ENCODE measurements at places on chromosomes 3 and 15.

GRCh38 chr15:89114990-89115389 is 26.7 kb downstream of the ABHD2 start:
- DNase-seq: peak; percentile 24

GRCh38 chr15:27272427-27272826 is 301.4 kb downstream of the GABRG3 start:
- DNase-seq: no peak

DNA sequence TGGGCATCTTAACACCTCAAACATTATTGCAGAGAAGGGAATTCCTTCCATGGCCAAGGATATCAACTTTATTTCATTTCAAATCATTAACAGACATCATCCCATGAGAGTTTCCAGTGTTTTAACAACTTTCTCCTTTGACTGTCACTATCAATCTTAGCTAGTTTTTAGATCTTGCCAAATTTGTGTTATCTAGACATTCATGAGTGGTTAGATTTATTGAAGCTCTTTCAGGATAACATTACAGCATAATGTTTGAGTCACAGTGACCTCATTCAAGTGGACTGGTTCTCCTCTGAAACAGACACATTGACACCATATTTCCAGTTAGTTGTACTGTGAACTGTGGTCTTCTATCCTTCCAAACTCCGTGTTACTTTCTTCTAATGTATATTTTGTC is 8.6 kb upstream of the TNFAIP8L3 start:
- DNase-seq: no peak

DNA sequence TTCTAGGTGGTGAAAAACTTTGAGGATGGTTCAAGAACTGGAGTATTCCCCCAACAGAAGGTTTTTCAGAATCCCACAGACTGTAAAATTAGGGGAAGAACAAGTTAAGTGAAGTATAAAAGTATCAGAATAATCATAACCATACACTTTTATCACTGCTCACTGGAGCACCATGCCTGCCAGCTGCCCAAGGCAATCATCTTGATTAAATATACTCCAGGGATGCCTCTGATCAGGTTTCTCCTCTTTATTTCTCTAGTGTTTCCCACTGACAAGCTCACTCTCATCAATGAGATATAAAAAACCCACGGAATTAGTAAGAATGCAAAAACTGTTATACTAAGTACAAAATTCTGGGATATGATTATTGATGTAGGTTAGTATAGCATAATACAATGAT is 108.0 kb downstream of the STAG1 start:
- DNase-seq: no peak

DNA sequence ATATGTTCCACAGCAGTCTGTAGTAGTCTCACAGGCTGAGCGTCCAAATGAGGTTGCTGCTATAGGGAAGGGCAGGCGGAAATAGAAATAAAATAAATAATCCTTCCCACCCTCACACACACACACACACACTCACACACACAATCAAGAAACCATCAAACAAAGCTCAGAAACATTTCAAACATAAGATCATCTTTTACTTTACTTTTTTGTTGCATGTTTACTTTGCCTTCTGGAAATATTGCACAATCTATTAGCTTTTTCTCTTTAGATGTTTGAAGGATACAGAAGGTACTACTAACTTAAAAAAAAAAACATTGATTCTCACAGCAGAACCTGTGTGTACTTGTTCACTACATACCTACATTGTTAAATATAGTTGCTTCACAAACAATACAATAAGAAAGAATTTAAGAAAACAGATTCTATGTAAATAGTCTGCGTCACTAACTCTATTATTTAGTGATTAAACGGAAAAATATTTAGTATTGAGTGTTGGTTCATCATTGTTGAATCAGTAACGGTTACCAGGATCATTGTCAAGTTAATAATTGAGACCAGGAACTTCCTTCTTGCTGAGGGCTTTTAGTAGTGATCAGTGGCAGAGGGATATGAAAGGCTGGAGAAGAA is 20.5 kb downstream of the ALCAM start:
- DNase-seq: no peak

- no peak for DNase-seq
Measured at GRCh38 chr15:67066041-67066958, 898 bp downstream of the SMAD3 start.

- no peak for DNase-seq
Measured at GRCh38 chr3:183265834-183266417, 12.9 kb downstream of the B3GNT5 start.

DNA sequence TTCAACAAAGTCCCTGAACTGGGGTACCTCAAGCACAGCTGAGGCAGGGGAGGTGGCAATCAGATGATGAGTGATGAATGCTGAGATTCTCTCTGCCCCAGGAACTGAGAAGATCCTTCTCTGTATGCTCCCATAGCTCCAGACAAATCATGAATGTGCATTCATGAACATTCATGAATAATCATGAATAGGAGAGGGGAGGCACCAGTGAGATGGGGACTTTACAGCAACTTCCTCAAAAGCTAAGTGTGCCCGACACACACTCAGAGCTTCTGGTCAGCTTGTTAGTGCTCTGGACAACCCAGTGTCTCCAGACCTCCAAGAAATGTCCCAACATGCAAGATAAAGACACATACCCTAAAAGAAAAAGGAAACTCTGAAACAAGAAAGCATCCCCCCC is 24.3 kb downstream of the LRRC2 start:
- DNase-seq: no peak

- DNase-seq: no peak
Measured at GRCh38 chr15:36356978-36357601, 222.3 kb upstream of the CDIN1 start.

DNA sequence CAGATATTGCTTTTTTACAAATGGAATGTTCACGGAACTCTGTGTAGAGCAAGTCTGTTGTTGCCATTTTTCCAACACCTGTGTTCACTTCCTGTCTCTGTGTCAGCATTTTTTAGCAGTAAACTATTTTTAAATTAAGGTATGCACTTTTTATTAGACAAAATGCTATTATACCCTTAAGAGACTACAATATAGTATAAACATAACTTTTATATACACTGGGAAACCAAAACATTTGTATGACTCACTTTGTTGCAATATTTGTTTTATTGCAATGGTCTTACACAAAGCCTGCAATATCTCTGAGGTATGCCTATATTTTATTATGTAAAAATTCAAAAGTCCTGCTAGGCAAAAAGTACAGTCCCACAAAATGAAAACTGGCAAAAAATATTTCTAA is 39.8 kb upstream of the FGF7 start:
- no peak for DNase-seq

DNA sequence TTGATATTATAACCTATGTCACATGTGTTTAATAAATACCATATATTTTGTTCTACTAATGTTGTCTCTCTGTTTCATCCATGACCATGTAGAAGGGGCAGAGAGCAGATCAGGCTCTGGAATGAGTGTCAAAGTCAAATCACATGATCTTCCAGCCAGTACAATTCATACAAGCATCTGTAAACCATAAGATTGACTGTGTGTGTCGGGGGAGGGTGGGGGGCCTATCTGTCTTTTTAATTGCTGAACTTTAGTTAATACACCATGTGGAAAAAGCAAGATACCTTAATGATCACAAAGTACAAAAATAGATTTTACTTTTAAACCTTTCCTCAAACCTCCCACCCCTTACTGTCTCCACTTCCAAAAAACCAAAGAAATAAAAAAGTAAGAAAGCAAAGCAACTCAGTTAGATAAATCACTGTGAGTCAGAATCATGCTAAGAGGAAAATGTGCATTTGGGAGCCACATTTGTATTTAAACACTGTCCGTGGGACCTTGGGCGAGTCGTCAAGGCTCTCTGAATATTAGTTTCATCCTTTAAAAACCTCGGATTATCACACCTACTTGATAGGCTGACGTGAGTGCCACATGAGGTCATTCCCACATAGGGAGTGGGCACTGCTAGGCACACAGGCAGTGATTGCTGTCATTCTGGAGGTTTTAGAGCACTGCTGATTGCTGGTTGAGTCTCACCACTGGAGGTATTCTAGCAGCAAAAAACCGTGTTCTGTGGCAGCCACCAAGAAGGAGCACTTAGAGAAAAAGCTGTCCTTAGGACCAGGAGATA is 21.0 kb upstream of the POLR2M start:
- no peak for DNase-seq

DNA sequence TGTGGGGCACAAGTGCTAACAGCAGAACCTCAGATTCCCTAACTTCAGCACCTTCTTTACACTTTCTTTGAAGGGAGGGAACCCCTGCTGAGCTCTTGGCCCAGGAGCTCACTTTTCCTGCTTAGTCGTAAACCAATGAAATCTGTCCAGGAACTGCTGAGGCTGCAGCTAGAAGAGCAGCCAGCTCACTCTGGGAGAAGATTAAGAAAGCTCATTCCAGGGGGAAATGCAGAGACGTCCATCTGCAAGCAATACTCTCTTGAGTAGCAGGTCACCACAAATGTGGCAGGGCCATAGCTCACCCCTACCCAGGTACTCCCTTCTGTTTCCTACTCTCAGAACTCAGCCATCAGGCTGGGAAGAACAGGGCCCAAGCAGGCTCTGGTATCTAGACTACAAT is 103.3 kb downstream of the WDR76 start:
- no peak for DNase-seq

DNA sequence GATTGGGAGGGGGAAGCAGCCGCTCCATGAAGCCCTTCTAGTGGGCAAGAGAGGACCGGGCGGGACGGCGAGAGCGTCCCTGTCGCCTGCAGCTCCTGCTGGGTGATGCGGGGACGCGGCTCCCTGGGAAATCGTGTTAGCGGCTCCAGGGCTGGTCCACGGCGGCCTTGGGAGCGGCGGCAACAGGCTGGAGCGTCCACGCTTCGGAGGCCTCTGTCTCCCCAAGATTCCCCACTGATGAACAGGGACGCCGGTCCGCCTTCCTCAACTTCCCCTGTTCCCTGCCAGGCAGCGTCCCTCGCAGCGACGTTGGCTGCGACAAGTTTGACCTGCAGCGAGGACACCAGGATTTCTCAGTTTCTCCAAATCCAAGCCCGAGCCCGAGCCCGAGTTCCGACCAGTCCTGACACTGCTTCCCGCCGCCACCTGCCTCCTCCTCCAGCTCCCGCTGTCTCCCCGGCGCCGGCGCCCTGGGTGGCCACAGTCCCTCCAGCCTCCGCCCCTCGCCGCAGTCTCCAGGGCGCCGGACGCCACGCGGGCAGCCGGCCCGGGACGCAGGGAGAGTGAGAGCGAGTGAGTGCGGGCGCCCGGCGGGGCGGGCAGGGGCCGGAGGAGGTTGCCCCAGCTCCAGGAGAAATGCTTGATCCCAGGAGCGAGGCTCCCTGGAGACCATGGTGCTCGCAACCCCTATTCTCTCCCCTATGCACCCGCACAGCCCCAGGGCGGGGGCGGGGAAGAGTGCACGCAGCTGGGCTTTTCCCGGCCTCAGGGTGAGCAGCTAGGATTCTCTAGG is 78.1 kb upstream of the RNF7 start:
- peak; percentile 28 for DNase-seq

DNA sequence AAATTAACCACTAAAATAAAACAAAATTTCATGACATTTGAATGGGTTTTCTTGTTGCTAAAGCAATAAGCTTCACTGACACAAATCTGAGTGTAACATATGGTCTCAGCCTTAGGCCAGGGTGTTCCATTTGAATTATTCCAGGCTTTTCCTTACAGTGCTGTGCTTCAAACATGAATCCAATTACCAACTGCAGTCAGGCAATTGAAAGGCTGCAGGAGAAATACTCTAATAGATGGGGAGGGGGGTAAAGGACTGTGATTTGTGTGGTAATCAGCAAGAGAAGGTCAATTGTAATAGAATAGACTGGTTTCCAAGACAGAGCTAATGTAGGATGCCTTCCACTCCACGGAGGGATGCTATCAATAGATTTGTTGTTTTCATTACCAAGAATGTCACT is 466.7 kb downstream of the C3orf38 start:
- no peak for DNase-seq

DNA sequence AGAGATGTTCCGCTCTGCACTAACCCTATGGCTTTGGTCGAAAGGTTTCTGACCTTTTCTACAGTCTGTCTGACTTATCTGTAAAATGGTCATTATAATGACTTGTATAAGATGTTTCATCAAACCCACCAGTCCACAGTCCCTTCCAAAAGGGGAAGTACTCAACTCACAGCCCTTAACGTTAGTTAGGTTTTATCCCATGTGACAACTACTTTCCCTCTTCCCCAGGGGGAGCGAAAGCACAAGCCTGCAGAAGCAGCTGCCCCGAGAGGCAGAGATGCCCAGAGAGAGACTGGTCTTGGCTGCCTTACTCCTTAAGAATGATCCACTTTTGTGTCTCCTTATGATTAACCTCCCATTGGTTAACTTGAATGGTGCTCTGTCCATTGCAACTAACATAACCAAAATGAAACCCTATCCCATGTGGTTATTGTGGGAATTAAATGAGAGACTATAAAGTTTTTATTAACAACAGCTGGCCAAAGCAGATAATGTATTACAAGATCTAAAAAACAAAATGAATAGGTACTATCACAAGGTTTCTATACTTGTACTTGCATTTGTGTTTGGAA is 6.4 kb downstream of the ASTE1 start:
- DNase-seq: no peak

DNA sequence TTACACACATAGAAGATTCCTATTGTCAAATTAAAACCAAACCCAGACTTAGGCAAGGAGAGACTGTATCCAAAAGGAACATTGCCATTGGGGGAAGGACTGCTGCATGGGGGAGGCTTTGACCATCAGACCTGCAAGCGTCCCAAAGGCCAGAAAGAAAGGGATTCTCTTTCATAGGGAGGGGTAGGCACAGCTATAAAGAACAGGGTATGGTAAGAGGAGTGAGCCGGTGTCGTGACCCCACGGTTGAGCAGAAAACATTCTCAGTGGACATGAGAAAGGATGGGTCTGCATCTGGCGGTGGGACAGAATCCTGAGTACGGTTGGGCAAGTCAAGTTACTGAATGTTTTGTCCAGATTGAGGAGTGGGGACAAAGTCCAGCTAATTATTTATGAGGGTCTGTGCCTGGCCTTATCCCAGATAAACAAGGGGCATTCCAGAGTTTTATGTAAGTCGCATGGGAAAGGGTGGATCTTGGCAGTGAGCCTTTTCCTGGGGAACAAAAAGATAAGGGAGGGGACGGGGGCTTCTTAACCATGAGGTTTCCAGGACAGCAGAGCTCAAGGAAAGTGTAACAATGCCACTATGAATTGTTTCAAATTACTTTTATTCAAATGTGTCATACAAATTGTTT is 357.8 kb downstream of the OCA2 start:
- no peak for DNase-seq

- no peak for DNase-seq
Measured at GRCh38 chr3:74614107-74614967, at the start of gene CNTN3. Gene CNTN3, minus strand, starts transcription at chr3:74614659. Its CDS starts 93,547 bp downstream, at chr3:74521112.

- no peak for DNase-seq
Measured at GRCh38 chr3:139770577-139770976, 92.8 kb upstream of the NMNAT3 start.

DNA sequence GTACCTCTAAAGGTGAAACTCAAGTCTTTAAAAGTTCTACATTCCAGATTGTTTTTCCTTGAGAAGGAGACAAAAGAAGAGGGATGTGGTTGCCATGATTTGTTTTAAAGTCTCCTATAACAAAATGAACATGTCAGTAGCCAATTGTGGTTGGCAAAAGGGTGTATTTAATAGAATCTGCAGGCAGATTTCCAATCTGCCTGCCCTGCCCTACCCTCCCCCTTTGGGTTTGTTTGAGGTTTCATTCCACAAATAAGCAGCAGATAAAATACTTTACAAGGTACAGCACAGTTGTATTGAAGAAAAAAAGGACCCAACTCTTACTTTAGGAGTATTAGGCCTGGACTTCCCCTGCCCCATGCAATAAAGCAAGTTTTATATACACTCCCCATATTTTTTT is 59.5 kb downstream of the MLH1 start:
- DNase-seq: no peak
